ENCODE measurements at places on chromosomes 13 and 19. TPM values are rescaled to one million over a fixed set of nuclear protein-coding genes. Genes with fewer than 3 reads are reported as not detected.

Gene IGFLR1
- 3.2 TPM for total RNA-seq

Gene BRSK1
- 1.9 TPM for total RNA-seq

Gene DMPK
- 275 TPM for total RNA-seq

Gene ELSPBP1
- total RNA-seq: not detected

Gene TMPRSS9
- total RNA-seq: not detected

DNA sequence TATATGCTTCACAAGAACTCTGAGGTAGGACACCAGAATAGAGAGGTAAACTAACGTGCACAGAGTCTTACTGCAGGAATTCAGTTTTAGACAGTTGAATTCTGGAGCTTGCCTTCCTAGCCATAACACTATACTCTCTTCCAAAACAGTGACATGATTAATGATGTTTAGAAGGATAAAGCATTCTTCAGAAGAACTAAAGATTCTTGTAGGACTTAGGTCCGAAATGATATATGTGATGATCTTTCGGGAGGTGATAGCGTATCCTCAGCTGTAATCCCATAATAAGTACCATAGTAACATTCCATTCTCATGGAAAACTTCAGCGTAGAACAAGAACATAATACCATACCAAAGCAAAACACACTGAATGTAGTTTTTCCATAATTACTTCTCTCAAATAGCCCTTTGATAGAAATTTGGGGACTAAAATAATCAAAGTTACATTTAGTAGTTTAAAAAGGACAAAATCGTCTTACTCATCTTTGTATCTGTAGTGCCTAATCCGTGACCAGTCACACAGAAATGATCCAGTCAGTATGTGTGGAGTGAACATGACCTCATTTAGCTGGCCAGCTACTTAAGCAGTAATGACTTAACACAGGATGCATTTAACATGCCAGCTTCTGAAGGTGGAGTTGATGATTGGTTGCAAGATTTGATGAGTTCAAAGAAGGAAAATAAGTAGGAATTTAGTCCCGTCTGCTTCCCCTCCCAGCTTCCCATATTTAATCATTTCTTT lies 38.4 kb downstream of the PIBF1 start:
- DNase-seq: no peak

GRCh38 chr19:58381460-58382212 lies 806 bp upstream of the ZNF837 start:
- DNase-seq: peak; percentile 49

- no peak for DNase-seq
Measured at GRCh38 chr19:30861919-30862318, 487.3 kb downstream of the TSHZ3 start.

GRCh38 chr13:109130093-109130835 lies 500.9 kb downstream of the MYO16 start:
- no peak for DNase-seq

GRCh38 chr19:29495901-29496441 lies 29.8 kb upstream of the VSTM2B start:
- no peak for DNase-seq

DNA sequence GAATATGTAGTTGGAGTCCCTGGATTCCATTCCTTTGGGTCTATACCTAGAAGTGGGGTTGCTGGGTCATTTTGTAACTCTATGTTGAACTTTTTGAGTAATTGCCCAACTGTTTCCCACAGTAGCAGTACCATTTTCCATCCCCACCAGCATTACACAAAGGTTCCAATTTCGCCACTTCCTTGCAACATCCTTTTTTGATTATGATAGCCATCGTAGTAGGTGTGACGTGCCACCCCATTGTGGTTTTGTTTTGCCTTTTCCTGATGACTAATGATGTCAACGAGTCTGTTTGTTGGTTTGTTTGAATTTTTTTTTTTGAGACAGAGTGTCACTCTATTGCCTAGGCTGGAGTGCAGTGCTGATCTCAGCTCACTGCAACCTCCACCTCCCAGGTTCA lies 3.3 kb upstream of the PEX11G start:
- no peak for DNase-seq

- no peak for DNase-seq
Measured at GRCh38 chr13:112686364-112686763, 3.5 kb upstream of the ATP11A start.
